Stimulated activated CD8-positive, alpha-beta memory T cell treated with anti-CD3 and anti-CD28 coated beads, Interleukin-4, amount 100 ng/mL, for 4 hours (primary cell): ENCODE measurements at places on chromosomes 11 and 22.

GRCh38 chr22:49400136-49400940 is 427.3 kb downstream of the BRD1 start:
- no peak for DNase-seq

- DNase-seq, result no peak
These were observed 26.1 kb upstream of the CLMP start for GRCh38 chr11:123221096-123221561.

GRCh38 chr11:2251138-2251537 is 19.2 kb downstream of the ASCL2 start:
- no peak for DNase-seq

DNA sequence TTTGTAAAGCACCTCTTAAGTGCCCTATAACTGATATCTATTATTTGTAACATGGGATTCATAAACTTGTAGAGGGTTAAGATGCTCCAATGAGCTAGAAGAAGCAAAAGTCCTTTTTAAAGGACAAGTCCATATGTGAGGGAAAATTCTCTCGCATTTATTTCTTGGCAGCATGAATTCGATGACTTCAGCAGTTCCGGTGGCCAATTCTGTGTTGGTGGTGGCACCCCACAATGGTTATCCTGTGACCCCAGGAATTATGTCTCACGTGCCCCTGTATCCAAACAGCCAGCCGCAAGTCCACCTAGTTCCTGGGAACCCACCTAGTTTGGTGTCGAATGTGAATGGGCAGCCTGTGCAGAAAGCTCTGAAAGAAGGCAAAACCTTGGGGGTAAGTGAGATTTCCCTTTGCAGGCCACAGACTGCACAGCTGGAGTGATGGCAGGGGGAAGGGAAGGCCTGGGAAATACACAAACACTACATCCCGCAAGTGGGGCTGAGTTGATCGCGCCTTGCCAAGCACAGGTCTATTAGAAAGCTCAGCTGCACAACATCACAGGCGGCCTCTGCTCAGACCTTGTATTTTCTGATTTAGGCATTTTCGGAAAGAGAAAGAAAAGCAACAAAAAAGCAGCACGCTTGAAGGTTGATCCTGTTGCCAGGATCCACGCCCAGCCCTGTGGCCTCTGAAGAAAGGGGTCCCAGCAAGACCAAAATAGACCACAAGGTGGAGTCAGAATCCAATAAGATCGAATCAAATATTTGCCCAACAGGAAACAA is 1.5 kb downstream of the MS4A8 start:
- DNase-seq, result no peak

GRCh38 chr11:76835928-76836612 is 24.6 kb upstream of the ACER3 start:
- no peak for DNase-seq

GRCh38 chr11:112459001-112459400 is 198.3 kb upstream of the PLET1 start:
- no peak for DNase-seq

DNA sequence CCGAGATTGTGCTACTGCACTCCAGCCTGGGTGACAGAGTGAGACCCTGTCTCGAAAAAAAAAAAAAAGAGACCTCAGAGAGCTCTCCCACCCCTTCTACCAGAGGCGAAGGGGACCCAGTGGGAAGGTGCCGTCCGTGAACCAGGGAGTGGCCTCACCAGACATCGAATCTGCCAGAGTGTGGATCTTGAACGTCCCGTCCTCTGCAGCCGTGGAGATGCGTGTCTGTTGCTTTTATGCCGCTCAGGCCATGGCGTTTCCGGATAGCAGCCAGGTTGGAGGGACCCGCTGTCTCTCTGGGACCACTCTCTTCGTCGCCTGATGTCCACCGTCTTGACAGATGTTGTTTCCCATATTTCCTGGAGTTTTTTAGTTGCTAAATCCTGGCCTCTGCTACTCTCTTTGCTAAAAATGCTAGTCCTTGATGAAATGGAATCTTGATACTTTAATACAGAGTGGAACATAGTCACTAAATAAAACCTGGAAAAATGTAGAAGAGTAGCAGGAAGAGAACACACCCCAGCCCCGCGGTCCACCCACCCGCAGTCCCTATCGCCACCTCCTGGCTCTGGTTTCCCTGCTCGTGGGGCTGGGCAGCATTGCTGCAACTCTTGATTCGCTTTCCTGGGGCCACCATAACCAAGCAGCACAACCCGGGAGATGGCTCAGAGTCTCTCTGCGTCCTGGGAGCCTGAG is 12.0 kb upstream of the MUC6 start:
- DNase-seq, result no peak

DNA sequence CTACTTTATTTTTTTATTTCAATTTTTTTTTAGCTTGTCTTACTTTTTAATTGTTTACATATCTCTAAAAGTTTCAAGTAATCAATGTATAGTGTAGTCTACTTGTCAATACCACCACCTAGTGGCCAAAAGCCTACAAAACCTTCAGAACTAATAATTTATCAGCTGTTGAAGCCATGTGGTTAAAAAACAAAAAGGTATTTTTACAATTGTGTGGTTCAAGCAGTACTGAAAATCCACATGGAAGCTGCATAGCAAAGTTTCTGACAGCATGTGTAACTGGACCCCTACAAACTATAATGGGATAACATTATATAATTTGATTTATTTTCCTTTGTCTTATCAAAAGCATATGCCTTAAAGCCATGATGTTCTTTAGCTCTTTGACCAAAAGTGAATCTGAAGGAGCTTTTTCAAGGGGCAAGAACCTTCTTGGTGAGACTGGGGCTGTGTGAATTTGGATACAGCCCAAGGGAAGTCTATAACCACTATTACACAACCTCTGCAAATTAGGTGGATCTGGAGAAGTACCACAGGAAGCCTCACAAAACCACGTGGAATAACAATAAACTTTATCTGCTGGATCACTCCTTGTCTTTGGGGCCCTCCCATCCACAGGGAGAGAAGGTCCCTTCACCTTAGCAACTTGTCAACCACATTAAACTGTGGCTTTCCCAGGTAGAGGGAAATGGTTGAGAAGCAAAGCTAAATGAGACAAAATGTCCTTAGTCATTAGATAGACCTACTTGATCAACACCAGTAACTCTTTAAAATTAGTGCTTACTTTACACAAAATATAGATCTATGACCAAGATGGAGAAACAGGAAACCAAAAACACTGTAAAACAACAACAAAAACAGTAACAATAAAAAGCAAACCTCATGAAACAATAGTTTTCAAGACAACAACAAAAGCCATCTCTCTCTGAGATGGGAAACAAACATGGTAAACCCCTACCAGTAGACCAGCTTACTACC is 9.9 kb downstream of the NARS2 start:
- no peak for DNase-seq

GRCh38 chr11:59758401-59759037 is 3.3 kb downstream of the STX3 start:
- no peak for DNase-seq

DNA sequence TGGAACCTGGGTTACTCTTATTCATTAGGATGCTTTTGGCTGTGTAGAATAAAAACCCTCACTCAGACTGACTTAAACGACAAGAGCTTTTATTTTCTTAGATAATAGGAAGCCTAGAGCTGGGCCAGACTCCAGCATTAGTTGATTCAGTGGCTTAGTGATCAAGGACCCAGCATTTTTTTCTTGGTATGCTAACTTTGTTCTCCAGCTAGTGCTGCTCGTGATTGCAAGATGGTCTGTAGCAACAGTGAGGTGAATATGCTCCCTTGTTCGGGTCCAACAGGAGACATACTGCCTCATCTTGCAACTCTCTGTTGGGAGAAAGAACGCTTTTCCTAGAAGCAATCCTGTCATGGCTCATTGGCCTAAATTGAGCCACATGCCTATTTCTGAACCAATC is 33.4 kb downstream of the INSC start:
- DNase-seq, result no peak

DNA sequence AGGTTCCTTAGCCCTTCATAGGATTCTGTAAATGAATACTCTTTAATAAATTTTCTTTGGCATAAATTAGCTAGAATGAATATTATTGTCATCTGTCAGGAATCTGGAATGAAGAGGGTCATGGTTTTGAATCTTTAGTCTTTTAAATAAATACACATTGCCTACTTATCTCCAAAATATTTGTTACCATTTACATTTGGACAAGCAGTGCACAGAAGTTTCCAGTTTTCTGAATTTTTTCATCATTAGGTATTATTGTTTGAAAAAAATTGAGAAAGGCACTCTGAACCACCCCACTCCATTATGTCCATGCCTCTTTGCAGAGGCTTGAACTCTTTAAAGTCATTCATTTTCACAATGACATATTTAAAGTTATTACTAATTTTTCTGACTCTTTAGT is 549.0 kb upstream of the LUZP2 start:
- DNase-seq, result no peak

DNA sequence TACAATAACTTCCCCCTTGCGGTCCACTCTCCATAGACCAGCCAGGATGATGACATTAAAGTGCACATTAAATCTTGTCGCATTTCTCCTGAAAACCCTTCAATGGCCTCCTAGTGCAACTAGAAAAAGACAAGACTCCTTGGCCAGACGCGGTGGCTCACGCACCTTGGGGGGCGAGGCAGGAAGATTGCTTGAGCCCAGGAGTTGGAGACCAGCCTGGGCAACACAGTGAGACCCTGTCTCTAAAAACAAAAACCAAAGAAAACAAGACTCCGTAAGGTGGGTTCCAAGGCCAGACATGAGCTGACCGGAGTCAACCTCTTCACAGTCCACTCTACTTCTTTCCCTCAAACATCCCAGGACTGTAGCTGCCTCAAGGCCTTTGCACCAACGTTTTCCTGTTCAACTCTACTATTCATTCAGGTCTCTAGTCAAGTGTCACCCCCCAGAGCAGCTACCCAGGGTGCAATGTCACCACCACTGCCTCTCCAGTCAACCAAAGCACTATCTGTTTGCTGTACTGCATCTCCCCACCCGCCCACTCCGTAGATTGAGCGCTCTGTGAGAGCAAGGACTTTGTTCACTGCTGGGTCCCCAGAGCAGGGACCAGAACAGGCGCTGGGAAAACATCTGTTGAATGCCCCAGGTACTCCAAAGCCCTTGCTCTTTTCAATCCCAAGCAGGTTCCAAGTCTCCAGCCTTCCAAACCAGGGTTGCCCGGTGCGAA is 739 bp downstream of the ZMAT5 start:
- DNase-seq, result no peak

DNA sequence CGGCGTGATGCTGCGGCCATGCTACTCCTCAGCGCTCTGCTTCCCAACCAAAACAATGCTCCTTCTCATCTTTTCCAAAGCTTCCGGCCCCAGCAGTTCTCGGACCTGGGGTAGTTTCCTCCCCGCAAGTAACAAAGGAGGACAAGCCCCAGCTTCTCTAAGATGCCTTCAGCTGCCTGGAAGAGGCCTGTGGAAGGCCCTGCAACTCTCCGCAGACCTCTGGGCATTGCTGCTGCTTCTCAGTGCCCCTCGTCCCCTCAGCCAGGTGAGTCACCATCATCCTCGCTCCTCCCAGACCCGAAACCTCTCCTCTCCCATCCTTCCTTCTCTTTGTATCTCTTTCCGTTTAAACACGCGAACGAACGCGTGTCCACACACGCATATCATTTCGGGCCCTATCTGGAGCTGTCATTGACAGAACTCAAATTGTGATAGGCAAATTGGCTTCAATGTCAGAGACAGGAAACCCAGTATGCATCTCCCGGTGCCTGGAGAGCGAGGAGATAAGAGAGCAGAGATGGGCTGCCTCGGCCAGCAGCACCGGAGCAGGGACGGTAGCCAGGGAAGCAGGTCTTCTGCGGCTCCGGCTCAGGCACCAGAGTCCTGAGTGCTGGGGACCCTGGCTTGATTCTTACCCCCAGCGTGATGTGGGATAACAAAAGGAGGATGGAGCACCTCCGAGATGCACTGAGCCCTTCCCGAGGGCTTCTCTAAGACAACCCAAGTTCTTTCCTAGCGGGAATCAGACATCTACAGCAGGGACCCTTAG is 22.0 kb upstream of the JAM3 start:
- DNase-seq, result no peak

GRCh38 chr22:19455033-19455432 is 7.5 kb upstream of the C22orf39 start:
- no peak for DNase-seq

GRCh38 chr11:83976086-83976485 is 689.9 kb upstream of the CCDC90B start:
- no peak for DNase-seq

- DNase-seq, result peak; percentile 44
These were observed at the start of gene PICK1 for GRCh38 chr22:38056969-38057891. PICK1 (plus strand) TSS chr22:38057404; CDS start chr22:38057810, 406 bp downstream.

DNA sequence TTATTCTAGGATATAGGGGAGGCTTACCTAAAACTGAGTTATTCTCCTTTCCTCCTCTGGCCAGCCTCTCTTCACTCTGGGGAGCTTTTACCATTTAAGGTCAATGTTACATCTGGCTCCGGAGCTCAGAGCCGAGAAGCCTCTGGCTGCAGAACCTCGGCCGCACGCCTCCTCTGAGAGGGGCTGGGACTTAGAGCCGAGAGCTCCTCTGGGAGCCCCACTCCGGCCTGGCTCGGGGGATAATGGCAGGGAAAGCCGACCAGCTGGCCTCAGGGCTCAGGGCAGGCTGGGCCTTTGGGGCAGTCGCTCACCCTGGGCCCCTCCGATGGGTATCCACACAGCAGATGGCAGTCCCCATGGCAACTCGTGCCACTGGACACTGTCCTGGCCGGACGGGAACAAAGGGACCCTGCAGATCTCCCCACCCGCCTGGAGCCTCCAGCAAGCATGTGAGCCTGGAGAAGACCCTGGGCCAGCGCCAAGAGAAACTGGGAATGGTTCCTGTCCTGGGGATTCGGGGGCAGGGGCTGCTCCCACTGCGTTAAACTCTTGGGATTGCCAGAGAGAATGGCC is at the start of gene IRAG1:
Gene IRAG1 (minus strand): TSS at position 247 of the 573 bp plus-strand sequence. CDS start 153 bp downstream, at position 94.
- no peak for DNase-seq

- DNase-seq, result no peak
These were observed 7.4 kb downstream of the CCDC34 start for GRCh38 chr11:27355575-27356104.

DNA sequence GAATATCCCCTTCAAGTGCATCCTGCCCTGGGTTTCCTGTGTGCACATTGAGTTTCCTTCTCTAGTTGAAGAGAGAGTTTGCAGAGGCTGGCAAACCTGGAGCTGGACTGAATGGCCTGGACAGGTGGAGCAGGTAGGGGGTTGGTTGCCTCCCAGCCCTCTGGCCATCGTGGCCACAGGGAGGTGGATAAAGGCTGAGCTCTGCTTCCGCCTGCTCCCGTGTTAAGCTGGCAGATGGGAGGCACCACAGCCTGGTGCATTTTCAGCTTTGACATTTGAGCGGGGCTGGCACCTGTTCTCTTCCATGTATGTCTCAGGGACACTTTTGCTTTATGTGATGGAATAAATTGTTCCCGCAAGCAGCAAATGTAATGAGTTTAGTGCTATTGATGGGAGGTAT is 11.1 kb downstream of the MICAL2 start:
- no peak for DNase-seq

DNA sequence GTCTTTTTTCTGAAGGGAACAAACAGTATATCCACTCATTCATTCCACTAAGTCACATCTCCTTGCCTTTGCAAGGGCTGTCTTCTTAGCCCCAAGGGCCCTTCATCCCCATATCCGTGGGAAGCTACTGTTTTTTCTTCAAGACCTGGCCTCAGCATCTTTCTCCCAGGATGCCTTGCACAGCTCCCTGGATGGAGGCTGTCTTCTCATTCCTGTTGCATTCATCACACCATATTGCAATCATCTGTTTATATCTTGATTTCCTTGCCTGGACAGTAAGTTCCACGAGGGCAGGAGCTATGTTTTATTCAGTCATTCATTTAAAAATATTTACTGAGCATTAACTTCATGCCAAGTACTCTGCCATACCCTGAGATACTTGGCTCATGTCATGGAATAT is 29.3 kb upstream of the NECTIN1 start:
- DNase-seq, result no peak

- no peak for DNase-seq
These were observed 6.0 kb upstream of the RAB3IL1 start for GRCh38 chr11:61923166-61924063.

- no peak for DNase-seq
These were observed 13.8 kb upstream of the PICK1 start for GRCh38 chr22:38043151-38044039.
